Stimulated activated CD8-positive, alpha-beta memory T cell treated with anti-CD3 and anti-CD28 coated beads, Interleukin-15, amount 100 ng/mL, for 24 hours (primary cell): ENCODE measurements at places on chromosomes 5 and 9.

DNA sequence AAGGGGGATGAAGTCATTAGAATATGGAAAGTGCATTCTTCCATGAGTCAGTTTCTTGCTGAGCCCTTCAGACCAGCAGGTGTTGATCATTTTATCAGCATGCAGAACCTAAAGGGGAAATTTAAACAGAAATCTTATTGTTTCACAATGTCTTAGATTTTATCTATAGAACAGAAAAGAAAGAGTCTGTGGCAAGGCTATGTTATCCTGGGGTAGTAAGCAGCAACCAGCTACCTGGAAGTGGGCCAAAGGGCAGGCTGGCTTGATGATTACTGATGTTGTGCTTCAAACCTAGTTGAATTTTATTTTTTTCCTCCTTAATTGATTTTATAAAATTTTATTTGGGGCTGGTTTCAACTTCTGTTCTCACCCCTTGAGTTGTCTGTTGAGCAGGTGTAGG is 101.5 kb downstream of the LRRC70 start:
- no peak for DNase-seq

- DNase-seq, result peak; percentile 17
Measured at GRCh38 chr5:116574367-116575325, at the start of gene SEMA6A. Gene SEMA6A (minus strand): TSS chr5:116574823. CDS start chr5:116504944, 69,879 bp downstream.

GRCh38 chr5:73896097-73896496 is 270.1 kb downstream of the ARHGEF28 start:
- DNase-seq, result no peak

DNA sequence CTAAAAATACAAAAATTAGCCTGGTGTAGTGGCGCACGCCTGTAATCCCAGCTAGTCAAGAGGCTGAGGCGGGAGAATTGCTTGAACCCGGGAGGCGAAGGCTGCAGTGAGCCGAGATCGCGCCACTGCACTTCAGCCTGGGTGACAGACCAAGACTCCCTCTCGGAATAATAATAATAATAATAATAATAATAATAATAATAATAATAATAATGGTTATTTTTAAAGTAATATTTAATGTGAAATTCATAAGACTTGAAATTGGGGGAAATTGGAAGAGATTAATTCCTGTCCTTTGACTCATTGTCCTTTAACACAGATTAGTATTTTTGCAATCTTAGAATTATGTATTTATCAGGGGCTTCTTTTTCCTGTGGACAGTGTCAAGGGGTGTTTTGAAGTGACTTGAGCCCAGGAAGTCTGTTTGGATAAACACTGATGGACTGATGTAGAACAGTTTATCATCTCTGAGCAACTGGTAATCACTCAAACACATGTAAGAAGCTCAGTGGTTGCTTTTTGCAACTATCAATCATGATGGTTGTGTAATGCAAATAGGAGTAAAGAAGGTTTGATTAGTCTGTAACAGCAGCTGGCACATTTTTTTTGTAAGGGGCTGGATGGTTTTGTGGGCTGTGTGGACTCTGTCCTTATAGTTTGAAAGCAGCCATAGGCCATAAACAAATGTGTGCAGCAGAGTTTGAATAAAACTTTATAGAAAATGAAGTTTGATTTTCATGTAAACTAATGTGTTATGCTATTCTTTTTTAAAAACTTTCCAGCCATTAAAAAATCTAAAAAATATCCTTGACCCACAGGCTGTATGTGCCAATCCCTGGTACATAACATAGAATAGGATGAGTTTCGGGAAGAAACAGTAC is 93.5 kb downstream of the F2RL2 start:
- no peak for DNase-seq

DNA sequence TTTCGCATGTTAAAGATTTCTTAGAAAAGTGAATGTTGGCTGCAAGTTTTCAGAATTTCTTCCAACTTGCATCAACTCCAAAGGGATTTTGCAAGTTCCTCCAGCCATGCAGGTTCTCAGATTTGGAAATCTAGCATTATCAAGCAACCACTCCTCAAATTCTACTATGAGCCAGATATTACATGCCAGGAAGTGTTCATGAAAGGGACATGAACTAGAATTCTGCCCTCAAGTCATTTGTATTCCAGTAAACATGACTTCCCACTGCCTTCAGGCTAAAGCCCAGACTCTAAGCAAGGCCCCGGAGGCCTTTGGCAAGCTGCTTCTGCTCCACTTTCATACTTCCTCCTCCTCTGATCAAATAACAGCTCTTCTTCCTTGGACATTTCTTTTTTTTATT is 111.3 kb upstream of the PAPPA start:
- no peak for DNase-seq

DNA sequence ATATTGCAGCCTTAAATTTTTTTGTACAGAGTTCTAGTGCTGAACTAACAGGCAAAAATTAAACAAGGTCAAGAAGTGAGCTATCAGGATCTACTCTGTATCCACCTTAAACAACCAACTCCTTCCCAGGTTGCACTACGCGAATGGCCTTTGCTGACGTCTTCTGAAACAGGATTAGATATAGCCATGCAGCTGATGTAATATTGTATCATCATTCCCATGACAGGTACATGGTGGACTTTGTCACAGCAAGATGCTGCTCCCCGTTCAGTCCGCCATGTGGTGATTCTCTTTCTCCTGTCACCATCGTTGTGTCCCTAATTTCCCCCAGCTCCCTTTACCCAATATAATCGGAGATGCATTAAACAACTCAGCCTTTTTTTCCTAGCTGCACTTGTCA is 328.9 kb downstream of the DEPDC1B start:
- no peak for DNase-seq

DNA sequence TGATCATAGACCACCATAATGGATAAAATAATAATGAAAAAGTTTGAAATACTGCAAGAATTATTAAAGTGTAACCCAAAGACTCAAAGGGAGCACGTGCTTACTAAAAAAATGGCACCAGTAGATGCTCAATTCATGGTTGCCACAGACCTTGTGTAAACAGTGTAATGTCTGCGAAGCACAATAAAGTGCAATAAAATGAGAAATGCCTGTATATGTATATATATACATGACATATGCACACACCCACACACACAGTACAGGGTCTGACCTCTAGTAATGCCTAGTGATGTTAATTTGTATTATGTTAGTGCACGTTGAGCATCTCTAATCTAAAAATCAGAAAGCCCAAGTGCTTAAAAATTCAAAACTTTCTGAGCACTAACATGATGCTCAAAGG is 52.3 kb downstream of the FBXO38 start:
- no peak for DNase-seq

GRCh38 chr5:67774786-67775185 is 440.8 kb upstream of the PIK3R1 start:
- DNase-seq, result no peak

DNA sequence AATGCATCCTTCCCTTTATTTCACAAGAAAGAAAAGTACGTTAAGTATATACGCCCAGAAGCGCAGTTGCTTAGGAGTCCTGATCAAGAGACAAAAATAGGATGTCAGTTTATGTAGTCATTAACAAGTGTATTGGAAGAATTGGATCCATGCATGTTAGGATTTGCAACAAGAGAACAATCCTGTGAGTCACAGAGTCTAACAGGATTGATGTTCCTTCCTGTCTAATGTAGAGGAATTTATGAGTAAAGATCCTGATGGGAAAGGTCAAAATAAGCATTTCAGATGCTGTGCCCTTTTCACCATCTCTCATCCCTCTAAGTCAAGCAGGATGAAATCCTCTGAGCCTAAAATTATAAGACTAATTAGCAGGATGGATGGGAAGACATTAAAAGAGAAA is 406.0 kb upstream of the GRIA1 start:
- no peak for DNase-seq

DNA sequence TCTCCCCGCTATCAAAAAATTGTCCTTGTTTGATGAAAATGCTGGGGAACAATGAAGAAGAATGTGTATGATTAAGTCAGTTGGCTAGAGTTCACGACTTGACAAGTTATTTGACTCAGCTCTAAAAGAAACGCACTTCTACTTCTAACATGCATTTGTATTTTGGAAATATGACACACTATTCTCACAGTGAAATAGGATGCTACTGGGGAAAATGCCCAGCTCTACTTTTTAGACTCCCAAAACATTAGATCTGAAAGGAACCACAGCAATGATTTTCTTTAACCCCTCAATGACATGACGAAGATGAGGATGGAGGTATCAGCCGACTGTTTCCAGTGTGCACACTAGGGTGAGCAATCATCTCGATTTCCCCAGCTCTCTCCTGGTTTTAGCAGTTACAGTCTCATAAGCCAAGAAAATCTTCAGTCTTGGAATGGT is 83.6 kb upstream of the PCSK1 start:
- no peak for DNase-seq

GRCh38 chr5:158700231-158701006 is 399.3 kb downstream of the EBF1 start:
- DNase-seq, result no peak

DNA sequence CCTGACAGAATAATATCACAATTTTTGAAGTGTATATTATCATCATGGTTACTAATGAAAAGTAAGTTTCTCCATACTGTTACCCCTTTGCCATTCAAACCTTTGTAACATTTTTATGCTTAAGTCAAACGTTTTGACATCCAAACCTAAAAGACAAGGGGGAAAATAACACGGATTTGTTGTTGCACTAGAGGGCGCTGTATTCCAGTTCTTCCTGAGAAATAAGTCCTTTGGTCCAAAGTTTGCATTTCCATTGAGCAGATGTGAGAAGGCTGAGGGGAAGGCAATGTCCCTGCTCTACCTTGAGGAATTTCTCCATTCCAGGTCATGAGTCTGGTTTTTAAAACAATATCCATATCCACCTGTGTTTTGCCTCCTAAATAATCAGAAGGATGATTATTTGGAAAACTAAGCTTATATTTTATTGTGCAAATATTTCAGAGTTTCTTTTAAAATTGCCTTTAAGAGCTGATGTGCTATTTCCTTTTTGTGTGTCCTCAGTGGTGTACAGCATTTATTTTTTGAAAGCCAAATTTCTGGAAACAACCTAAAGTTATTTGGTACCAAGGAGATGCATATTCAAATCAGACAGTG is 9.7 kb downstream of the LECT2 start:
- no peak for DNase-seq

GRCh38 chr5:149061341-149061740 is 1.5 kb downstream of the SH3TC2 start:
- DNase-seq, result no peak

DNA sequence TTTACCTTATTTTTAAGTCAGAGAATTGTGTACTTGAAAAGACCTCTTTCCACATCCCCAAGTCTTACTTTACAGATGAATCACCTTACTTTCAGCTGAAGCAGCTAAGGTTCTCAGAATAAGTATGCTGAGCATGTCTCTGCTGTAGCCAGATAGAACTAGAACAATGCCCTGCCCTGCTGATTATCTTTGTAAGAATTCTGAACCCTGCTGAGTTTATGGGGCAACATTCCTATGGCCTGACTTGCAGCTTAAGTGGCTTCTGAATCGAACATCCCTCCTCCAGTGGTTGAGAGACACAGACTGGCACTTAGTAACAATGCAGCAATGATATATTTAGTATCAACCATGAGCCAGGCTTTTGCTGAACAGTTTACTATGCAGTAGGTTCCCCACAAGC is 592.0 kb upstream of the WWC1 start:
- DNase-seq, result no peak

- DNase-seq, result no peak
Measured at GRCh38 chr9:76583256-76583655, 124.3 kb downstream of the GCNT1 start.

GRCh38 chr5:76692274-76692540 is 23.7 kb upstream of the F2R start:
- no peak for DNase-seq

- no peak for DNase-seq
Measured at GRCh38 chr9:134136996-134137299, 1.1 kb downstream of the WDR5 start.

DNA sequence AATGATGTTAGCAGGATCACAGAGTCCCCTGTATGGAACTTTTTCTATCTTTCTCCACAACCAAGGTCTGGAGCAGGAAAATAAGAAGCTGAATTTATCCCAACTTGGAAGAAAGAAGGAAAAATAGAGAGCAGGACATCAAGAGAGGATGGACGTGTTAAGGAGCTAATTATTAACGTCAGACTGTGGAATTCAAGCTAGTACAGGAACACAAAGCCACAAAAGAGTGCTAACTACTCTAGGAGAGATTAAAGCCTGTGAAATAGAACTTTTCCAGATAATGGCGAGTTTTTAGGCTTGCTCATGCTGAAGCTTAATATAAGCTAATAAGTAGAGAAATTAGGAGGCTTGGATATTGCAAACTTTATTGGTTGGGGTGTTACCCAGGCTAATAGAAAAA is 632 bp upstream of the SPINK13 start:
- DNase-seq, result no peak

GRCh38 chr9:116543731-116544400 is 143.2 kb upstream of the TRIM32 start:
- DNase-seq, result no peak

DNA sequence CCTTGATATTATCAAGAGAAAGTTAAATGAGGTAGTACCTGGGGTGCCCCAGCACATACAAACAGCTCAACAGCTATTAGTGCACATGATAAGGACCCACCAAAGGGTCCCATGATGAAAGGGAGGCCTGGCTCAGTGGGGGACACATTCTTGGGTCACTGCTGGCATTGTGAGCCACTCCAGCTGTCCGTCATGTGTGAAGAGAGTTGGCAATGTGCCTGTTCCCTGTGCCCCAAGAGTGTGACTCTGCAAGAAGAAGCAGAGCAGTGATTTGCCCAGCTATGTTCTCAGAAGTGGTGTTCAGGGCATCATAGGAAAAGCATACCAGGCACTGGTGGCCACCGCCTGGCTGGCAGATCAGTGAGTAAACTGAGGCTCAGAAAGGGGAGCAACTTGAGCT is 37.1 kb upstream of the TDRD7 start:
- DNase-seq, result no peak

DNA sequence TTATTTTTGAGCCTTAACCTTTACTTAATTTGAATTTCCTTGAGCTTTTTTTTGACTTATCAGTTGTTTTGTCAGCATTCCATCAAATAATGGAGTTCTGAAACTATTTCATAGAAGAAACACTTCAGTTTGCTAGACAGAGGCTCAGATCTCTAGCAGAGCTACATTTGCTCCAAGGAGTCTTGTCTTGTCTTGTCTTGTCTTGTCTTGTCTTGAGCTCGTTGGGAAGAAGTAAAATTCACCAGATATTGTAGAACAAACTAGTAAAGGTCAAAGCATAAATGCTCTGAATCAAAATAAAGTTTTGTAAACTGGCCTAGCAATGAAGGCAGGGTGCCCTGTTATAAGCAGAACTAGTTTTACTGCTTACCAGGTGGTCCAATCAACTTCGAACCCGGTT is 33.5 kb downstream of the RAB24 start:
- no peak for DNase-seq

DNA sequence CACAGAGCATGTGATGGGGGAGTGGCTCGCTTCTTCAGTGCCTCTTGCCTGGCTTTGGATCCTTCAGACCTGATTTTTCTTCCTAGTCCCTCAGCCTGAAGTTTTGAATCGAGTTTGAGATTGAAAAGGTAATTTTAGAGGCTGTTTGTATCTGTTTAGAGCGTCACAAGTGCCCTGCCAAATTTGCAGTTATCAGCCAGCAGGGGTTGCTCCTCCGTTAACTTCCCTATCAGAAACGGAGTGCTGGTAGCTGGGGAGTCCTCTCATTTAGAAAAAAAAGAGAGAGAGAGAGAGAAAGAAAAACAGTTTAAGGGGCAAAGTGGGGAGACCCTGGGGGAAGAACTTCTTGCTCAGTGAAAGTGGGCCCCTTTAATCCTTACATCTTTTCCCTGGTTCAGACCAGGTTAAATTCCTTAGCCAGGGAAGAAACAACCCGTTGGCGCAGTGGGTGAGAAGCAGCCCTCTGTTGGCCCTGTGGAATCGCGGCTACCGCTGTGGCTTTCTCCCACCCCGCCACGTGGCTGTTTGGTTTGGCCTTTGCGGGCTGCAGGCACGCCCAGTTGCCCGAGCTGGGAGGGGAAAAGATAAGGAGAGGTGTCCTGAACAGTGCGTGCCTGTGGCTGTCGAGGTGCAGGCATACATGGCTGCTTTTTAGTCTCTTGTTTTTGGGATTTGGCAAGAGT is 576.7 kb upstream of the ACO1 start:
- DNase-seq, result no peak
